ENCODE measurements at places on chromosomes 7 and 10.

DNA sequence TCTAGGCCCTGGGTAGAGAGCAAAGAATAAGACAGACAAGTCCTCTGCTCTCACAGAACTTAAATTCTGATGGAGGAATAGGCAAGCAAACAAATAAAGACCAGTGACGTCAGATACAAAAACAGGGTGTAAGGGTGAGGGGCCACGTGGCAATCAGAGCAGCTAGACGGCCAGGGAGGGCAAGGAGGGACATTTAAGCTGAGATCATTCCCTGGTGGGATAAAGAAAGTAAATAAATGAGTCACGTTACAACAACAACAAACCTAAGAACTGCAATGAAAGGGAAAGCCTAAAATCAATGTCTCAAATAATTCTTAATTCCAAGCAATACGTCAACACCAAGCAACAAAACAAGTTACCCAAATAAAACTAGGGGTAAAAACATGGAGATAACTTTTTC is 21.8 kb downstream of the STN1 start:
- DNase-seq, result no peak

DNA sequence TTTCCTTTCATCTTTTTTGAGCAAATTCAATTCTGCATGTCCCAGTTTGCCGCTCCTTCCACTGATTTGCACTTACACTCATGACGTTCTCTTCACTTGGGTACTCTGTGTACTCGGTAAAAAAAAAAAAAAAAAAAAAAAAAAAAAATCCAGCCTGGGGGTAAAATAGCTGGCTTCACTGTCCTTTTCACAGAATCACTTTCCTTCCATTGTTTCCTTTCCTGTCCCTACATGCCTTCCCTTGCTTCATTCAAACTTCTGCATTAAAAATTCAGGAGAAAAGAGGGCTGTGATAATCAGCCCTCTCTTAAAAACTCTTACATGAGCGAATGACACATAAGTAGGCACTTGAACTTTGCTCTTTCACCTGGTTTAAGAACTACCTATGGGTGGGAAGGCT is 8.7 kb downstream of the ANKRD1 start:
- no peak for DNase-seq

DNA sequence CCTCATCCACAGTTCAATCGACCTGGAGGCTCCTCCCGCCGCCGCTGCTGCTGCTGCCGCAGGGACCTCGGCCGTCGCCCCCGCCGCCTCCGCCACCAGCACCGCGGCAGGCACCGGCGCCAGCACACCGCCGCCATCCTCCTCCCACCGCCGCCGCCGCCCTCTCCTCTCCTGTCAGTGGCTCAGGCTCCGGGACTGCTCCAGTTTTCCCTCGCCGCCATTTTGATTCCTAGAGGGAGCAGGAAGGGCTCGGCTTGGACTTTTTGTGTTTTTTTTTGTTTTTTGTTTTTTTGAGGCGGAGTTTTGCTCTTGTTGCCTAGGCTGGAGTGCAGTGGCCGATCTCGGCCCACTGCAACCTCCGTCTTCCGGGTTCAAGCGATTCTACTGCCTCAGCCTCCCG is 3.0 kb upstream of the MCM10 start:
- DNase-seq, result peak; percentile 12

DNA sequence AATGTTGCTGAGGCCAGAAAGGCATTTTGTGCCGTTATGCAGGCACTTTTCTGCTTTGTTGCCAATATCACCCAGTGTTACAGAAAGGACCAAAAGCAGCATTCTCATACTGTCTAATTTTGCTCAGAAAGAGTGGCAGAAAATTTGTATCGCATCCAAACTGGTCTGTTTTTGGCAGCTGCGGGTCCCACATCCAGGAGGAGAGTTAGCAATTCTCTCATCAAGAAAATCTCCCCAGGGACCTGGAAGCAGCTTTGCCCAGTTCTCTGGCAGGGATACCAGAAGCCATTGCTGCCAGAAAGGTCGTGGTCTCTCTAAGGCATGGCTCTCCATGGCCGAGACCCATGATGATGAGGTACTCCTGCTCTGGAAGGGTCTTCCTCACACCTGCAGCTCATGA is 489.2 kb upstream of the ZMIZ1 start:
- DNase-seq, result no peak

DNA sequence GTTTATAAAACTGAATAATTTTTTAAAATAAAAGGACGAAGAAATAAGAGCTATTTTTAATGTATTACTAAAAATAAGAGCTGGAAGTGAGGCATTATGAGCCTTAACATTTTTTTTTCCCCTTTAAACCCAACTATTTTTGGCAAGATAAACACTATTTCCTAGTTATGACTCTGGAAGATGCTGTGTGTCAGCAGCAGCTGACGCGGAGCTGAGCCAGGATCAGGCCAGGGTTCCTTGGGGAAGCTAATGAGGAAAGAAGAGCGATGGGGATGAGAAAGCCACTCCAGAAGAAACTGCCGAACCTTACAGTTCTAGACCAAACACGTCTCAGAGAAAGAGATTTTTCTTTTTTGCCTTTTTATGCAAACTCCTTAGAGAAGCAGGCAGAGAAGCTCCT is 85.9 kb downstream of the USP6NL start:
- DNase-seq, result no peak

DNA sequence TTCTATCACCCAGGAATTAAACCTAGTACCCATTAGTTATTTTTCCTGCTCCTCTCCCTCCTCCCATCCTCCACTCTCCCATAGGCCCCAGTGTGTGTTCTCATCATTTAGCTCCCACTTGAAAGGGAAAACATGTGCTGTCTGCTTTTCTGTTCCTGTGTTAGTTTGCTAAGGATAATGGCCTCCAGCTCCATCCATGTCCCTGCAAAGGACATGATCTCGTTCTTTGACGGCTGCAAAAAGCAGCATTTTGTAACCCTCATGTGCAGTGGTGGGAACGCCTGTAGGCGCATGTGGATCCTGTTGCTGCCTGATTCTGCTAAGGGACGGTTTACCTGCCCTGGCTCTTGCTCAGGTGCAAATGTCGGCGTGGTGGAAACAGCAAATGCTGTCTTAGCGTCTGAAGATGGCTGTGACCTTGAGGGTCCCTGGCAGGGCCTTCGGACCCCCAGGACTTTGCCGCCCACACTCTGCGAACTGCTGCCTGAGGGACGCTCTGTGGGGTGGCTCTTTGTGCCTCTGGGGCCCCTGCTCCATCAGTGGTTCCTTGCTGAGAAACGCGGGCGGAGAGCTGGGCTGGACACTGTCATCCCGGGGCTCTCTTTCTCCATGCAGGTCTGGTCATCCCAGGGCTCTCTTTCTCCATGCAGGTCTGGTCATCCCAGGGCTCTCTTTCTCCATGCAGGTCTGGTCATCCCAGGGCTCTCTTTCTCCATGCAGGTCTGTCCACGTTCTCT is 5.6 kb upstream of the MTG1 start:
- DNase-seq, result no peak

DNA sequence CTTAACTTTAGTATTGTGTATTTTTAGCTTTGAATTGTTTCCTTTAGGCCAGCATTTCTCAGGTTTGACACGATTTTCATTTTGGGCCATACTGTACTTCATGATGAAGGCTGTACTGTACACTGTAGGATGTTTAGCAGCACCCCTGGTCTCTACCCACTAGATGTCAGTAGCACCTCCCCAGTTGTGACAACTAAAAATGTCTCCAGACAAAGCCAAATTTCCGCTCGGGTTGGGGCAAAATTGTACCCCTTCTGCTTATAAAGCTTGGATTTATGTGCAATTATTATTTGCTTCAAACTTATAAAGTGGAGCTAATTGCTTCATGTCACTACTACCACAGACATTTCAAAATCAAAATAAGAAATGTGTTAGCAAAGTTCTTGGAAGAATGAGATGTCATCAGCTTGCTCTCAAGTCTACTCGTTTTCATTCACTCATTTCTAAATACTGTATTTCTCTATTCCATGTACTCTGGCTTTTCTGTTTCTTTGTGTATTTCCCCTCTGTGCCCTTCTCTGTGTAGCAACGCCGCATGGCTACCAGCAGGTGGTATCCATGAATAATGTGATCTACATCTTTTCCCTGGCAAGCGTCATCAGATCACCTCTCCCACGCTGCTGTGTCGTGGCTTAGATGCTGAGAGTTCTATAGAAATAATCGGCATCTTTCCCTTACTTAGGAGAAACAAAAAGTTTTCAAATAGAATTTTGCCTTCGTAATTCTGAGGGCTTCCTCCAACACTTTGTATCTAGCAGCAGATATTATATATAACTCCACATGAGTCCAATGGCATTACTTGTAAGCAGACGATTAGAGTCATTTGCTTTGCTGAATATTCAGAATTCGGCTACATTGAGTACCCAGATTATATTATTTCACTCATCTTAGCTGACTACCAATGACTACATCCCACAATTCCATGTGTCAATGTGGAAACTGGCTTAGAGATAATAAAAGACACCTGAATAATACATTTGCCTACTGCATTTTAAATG is 47.8 kb upstream of the CALCR start:
- DNase-seq, result no peak

DNA sequence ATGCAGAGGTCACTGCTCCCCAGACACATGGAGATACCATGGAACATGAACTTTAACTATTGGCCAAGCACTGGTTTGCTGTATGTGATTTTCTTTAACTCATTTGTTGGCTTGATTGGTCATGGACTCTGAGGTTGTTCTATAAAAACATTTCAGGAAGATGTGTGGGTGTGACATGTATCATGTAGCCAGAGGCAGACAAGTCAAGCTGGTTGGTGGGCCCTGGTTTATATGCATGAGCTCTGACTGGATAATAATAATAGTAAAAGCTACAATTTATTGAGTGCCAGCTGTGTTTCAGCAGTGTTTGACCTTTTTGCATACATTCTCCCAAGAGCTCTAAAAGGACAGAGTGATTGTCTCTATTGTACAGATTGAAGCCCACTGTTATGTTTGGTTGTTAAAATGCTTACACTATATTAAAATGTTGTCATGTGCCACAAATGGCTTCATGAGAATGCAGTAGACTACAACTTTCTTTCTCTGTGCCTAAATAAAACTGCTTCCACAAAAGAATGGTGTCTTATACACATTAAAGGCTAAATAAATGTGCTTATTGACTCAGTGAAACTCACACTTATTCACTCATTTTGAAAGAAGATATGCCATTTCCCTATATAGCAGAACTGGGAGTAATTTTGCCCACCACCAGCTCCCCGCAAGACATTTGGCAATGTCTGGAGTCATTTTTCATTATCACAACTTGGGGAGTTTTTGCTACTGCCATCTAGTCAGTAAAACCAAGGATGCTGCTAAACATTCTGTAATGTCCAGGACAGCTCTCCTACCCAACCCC is 243.6 kb upstream of the NFE2L3 start:
- DNase-seq, result no peak

- DNase-seq, result no peak
Measured at GRCh38 chr7:7956531-7957128, 12.0 kb upstream of the GLCCI1 start.

- DNase-seq, result no peak
Measured at GRCh38 chr7:98598846-98599615, 18.1 kb upstream of the NPTX2 start.

GRCh38 chr10:123194056-123194455 is 39.9 kb downstream of the BUB3 start:
- no peak for DNase-seq

DNA sequence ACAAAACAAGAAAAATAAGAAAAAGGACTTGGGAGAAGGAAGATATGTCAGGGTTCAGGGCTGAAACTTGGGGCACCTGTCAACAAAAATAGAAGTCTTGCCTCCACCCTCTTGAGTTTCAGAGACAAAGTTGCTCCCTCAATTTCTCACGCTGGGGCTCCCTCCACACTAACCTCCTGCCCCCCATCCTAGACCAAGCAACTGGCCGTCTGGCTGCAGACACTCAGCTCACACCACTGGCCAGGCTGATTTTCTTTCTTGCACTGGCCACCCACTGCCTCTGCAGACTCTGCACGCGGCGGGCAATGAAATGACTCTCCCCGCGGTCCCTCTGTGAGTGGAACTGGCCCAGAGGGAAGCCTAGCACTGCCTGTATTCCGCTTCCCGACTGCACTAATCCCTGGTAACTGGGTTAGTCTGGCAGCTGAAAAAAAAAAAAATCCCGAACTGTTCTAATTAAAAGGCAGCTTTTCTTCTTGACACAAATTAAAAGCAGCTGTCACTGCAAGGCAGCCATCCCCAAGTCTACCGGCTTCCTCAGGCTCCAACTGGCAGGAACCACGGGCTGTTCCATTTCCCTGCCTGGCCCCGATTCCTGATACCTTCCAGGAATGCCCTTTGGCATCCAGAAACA is 83.5 kb downstream of the SPDYE5 start:
- no peak for DNase-seq

DNA sequence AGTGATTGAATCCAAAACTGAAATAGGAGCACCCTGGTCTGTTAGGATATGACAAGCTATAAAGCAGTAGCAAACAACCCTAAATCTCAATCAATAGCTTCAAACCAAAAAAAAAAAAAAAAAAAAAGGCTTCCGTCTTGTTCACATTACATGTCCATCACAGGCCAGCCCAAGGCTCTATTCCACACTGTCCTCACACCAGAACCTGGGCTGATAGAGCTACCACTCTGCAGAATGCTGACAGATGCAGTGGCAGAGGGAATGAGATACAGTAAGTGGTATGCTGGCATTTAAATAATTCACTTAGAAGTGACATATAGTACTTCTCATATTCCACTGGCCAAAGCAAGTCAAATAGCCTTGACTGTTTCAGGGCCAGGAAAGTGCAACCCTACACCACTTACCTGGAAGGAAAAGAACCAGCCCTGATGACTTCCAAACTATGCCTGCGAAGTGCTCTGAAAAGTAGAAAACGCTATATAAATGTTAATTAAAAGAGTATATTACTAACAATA is 5.8 kb downstream of the CDCA7L start:
- DNase-seq, result no peak

- no peak for DNase-seq
Measured at GRCh38 chr7:73382934-73383503, 50.6 kb upstream of the FZD9 start.

GRCh38 chr7:25750744-25751508 is 401.1 kb upstream of the NFE2L3 start:
- DNase-seq, result no peak

GRCh38 chr7:875051-875450 is 1.3 kb upstream of the GET4 start:
- DNase-seq, result no peak

DNA sequence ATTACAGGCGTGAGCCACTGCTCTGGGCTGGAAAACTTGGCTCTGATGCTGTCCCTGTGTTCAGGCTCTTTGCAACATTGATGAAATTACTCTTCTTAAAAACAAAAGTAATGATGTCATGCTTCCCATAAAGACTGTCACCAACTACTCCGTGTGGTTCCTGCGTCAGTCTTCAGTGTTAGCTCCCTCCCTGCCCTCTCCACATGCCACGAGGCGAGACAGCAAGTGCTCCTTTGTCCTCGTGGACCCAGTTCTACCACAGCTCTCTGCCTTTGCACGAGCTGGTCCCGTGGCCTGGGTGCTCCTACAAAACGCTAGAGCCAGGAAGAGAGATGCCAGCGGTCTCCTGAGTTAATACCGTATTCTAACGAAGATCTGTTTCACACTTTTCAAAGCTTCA is 194.5 kb downstream of the SDK1 start:
- no peak for DNase-seq

All from effector memory CD4-positive, alpha-beta T cell (primary cell).